ENCODE measurements at places on chromosomes 1 and 21.

GRCh38 chr21:45473496-45474322 is 68.5 kb downstream of the SLC19A1 start:
- DNase-seq: no peak

GRCh38 chr1:207239874-207240273 is 81.6 kb upstream of the CD55 start:
- no peak for DNase-seq

DNA sequence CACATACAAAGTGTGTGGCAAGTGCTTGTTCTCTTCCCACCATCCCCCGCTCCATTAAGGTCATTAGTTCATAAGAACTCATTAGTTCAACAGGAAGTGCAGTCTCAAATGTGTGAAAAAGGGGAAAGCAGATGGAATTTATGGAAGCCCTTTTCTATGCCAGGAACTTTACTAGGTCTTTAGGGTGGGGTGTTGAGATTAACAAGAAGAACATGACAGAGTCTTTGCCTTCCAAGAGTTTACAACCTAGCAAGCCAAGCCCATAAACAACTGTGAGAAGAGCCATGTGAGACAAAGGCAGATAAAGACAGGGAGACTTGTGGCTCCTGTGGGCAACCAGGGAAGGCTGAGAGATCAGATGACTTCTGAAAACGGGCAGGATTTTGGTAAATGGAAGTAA is 21.4 kb downstream of the PLEKHA6 start:
- no peak for DNase-seq

- no peak for DNase-seq
Observed at GRCh38 chr1:16249596-16250241, 12.7 kb upstream of the CPLANE2 start.

GRCh38 chr1:87796471-87796901 is 467.8 kb downstream of the LMO4 start:
- DNase-seq: no peak

- no peak for DNase-seq
Observed at GRCh38 chr1:184176058-184176457, 124.5 kb downstream of the TSEN15 start.

- DNase-seq: no peak
Observed at GRCh38 chr1:17422461-17422860, 17.0 kb downstream of the RCC2 start.

GRCh38 chr1:230839173-230839572 is 29.1 kb downstream of the C1orf198 start:
- DNase-seq: no peak

- no peak for DNase-seq
Observed at GRCh38 chr1:205133287-205133686, 11.5 kb upstream of the RBBP5 start.

DNA sequence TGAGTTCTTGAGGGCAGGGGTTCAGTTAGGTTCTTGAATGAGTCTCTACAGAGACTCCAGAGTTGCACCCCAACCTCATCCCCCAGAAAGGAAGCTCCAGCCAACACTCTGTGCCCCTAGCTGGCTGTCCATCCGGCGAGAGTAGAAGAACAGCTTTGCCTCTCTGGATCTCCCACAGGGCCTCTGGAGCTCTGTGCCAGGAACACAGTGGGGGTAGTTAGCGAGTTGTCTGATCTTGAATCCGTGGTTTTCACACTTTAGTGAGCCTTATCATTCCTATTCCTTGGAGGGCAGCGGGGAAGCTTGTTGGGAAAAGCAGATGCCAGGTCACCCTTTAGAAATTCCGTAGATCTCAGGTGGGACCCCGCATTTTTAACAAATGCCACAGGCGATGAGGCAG is 45.0 kb downstream of the STUM start:
- no peak for DNase-seq

DNA sequence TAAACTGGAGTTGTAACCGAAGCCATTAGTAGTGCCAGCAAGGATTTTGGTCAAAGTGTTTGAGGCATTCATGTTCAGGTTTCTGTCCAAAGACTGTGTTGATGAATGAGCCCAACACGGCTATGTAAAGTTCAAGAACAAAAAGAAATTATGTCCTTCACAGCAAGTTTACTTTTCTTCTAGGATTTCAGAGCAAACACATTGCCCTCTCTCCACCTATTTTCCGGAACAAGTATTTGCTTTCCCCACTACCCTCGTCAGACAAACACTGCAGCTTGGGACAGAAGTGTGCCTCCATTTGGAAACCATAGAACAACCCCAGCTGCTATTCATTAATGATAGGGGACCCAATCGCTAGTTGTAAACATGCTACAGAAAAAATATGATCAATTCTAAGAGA is 151.4 kb upstream of the C1orf105 start:
- no peak for DNase-seq

DNA sequence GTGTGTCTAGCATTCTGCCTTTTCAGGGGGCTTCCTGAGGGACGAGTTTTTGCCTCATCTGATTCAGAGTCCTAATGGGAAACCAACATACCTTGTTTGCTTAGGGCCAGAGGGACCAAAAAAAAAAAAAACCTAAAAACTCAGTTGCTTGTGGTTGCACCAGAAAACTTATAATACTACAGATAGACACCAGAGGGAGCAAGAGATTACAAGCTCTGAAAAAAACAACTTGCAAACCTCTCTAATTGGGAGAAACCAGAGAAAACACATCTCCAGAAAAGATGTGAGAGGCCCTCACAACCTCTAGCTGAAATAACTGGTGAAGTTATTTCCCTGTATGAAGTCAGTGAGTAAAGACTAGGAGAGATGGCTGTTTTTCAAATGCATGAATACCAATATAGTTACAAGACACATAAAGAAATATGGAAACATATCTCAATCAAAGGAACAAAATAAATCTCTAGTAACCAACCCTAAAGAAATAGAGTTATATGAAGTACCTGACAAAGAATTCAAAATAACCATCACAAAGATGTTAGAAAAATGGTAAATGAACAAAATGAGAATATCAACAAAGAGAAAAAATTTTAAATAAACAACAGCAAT is 233.7 kb upstream of the NFIA start:
- DNase-seq: no peak

GRCh38 chr1:192803501-192803900 is 5.3 kb upstream of the RGS2 start:
- no peak for DNase-seq

DNA sequence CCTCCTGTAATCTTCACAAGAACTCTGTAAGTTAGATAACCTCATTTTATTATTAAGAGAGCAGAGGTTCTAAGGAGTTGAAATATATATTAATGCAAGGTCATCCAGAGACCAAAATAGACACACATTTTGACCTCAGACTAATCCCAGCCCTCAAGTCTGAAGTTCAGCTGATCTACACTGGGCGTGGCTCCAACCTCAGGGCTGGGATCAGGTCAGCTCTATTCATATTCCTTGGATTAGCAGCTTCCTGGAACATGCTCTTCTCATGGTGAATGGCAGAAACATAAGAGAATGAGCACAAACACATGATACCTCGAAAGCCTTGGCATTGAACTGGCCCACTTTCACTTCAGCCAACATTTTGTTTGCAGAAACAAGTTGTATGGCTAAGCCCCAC is 200.8 kb upstream of the ST6GALNAC5 start:
- DNase-seq: no peak

GRCh38 chr1:11629184-11630016 is 24.8 kb downstream of the FBXO2 start:
- DNase-seq: no peak

DNA sequence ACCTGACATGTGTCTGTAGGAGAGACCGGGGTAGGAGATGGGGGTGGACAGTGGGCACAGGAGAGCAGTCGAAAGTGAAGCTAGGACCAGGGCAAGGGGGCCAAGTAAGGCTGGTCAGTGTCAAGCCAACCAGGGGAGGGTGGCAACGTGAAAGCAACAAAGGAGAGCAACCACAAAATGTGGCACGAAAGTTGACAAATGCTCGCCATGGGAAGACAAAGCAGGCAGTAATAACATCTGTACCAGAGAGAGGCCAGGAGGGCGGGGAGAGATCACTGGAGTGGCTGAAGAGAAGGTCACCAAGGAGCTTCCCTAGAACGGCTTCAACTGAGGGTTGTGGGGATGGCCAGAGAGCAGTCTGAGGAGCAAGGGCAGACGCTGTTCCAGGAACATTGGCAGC is 17.0 kb downstream of the QSOX1 start:
- no peak for DNase-seq

DNA sequence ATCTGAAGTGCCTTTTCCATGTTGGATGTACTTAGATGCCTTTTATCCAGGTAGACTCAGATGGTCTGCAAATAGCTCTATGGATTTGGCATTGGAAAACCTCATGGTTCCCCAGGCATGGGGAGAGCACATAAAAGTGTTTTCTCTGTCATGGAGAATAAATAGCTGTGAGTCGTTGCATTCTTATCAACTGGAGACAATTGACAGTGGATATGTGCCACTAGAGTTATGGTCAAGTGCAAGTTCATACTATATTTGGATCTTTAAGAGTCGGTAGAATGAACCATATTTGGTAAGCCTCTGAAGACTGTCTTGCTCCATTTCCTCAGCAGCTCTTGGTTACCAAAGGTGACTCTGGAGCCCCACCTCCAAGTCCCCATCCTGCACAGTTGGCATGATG is 83.7 kb downstream of the ROR1 start:
- no peak for DNase-seq

DNA sequence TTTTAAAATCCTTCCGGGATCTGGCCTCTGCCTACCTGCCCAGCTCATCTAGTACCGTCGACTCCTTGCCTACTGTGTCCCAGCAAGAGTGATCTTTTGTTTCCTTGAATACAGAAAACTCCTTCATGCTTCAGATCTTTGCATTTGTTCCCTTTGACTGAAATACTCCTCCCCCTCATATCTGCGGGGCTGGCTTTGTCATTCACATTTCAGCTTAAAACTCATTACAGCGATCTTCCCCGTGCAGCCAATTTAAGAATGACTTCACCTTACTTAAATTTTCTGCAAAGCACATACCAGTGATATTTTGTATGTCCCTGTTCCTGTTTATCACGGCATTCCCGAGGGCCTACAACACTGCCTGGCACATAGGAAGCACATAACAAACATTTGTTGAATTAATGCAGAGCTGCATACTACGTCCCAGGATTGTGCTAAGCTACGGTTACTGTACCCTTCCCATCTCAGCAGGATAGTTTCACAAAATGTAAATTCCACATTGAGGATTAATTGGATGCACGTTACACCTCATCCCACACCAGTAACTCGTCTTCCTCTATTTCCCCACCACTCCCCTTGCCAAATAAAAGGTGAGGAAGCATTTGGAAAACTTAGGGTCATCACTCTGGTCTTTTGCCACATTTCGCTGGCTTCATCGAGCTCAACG is 837 bp upstream of the DESI2 start:
- DNase-seq: no peak

DNA sequence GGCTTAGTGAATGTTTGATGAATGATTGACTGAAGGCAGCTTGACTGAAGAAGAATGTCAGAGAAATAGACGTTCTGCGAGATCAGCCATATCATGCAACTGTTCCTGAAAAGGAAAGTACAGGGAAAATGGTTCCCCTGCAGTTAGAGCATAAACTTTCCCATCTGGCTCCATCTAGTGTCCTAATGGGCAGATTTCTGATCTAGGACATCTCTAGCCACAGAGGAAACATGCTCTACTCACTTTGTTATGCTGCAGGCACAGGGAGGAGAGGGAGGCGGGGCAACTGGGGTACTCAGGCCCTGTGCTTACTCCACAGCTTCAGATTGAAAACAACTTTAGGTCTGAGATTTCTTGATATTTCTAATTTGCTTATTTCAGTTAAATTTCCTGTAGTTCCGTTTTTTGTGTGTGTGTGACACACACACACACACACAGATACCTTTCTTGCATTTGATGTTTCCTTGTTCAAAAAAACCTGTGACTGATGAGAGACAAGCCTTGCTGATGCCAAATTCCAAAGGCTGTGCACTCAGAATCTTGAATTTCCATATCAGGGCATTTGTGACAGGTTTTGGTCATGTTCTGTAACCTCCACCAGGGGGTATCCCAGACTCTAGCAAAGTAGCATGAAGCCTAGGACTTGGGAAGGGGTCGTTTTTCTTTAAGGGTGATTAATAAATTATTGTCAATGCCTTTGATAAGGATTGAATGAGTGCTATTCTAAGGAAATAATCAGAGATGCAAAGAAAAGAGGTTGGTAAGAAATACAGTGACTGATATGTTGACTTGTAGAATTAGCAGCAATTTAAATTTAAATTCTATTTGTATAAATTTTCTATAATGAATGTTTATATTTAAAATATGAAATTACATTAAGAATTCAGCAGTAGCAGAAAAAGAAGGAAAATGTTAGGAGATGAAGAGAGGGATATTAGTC is 139.7 kb upstream of the BEND5 start:
- no peak for DNase-seq

DNA sequence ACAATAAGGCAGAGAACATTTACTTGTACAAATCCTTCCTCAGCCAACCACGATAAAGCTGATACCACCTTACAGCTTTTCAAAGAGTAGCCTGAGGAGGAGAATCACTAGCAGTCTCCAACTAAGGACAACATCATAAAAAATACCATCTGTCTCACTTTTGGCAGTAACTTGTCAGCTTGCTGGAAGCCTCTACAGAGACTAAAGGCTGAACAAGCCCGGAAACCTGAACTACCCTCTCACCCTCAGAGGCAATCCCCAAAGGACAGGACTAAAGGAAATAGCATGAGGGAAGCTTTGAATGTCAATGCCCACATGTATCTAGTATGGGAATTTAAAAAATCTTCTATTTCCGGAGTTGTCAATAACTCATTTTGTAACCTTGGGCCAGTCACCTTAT is 10.6 kb downstream of the SRSF4 start:
- no peak for DNase-seq

GRCh38 chr1:102435483-102435882 is 438.8 kb upstream of the OLFM3 start:
- DNase-seq: no peak

GRCh38 chr1:204507317-204508105 is 8.7 kb upstream of the MDM4 start:
- DNase-seq: no peak

- DNase-seq: no peak
Observed at GRCh38 chr1:1071486-1072298, 2.4 kb downstream of the RNF223 start.

All from esophagus squamous epithelium (tissue), 5 donors.